Cortex of kidney (tissue), 1 donor: ENCODE measurements at places on chromosomes 3 and 15.

GRCh38 chr3:184541886-184542562 lies 19.6 kb upstream of the EPHB3 start:
- DNase-seq = no peak

- DNase-seq = no peak
These were observed 628.9 kb downstream of the FHIT start for GRCh38 chr3:60622349-60622748.

- DNase-seq = no peak
These were observed 10.4 kb upstream of the AEN start for GRCh38 chr15:88610701-88611231.

DNA sequence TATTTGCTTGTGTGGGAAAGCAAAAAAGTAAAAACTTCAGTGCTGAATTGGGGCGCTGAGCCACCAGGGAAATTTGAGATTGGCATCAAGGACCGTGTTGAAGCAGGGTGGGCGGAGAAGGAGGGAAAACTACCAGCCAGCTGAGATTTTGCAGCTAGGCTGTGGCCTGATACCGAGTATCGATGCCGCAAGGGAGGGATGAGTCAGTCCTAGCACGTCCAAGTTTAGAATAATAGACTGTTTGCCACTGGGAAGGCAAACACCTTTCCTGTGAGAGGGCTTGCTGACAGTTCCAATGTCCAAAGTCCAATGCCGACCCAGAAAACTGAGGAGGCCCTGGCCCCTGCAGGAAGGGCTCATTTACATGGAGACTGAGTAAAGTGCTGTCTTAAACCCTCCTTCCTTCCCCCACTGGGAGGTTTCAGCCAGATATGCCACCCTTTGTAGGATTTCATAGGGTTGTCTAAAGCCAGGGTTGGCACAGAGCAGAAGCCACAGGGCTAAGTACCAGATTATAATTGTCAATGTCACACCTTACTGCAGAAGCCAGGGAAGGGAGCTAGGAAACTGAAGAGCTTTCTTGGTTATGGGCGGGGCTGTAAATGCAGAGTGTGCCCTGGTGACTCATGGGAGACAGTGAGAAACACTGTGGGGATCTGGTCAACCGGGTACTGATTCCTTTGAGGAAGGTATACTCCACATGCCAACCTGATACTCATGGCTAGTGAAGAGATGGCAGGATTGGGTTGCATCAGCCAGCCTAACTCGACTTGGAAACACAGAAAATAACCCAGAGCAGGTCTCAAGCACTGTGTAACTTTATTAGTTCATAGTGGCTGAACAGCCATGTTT lies 28.4 kb upstream of the PIK3CB start:
- DNase-seq = no peak

- DNase-seq = no peak
These were observed 36.8 kb downstream of the TLE3 start for GRCh38 chr15:70060993-70061305.

GRCh38 chr3:138833899-138834595 lies 681 bp downstream of the PIK3CB start:
- DNase-seq = no peak

DNA sequence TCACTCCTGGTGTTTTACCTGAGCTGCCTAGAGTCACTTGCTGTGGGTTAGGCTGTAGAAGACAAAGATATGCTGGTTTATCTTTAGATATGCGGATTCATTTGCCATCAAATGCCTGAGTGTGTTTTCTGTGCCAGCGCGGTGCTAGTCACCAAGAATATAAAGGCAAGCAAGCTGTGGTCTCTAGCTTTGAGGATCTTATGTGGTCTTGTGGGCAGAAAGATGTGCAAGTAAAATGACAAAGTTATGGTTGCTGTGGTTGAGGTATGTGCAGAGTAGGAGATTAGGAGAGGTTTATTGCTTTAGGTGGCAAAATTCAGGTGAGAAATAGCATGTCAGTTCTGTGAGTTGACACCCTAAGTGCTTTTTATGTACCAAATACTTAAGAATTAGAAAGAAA lies 94.2 kb downstream of the CGNL1 start:
- DNase-seq = no peak

- no peak for DNase-seq
These were observed 132.9 kb upstream of the TGFBR2 start for GRCh38 chr3:30473374-30474051.

GRCh38 chr15:33099213-33099612 lies 95.3 kb downstream of the FMN1 start:
- no peak for DNase-seq
